DMS53 (cell line): ENCODE measurements at places on chromosomes 11 and 22.

- DNase-seq, result peak; percentile 34
Measured at GRCh38 chr11:107408762-107409211, 48.8 kb downstream of the CWF19L2 start.

DNA sequence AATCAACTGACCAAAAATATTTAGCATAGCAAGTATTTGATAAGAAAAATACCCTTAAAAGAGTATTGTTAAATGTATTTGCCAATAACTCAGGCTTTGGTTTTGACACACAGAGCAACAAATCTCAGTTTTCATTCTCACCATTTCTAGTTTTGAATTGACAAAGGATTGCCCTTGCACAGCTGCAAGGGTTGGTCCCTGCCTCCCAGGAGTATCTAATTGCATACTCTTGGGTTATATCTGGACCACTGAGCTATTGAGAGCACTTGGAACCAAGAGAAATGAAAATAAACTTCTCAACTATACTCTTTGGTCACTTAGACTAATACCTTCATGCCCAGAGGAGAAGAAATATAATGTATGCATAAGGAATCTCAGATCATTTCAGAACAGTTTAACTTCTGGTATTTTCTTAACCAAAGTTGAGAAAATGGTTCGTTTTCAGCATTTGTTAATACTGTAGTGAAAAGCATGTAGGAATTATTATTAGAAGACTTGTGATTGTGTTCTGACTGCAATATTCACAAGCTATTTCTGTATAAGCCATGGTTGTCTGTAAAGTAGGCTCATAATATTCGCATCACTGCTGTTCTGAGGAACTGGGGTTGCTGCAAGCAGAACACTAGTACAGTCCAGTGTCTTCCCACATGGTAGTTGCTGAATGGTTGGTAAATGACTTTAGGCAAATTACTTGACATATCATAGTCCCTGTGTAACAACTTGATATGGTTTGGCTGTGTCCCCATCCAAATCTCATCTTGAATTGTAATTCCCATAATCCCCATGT lies 7.9 kb downstream of the C2CD3 start:
- DNase-seq, result no peak

DNA sequence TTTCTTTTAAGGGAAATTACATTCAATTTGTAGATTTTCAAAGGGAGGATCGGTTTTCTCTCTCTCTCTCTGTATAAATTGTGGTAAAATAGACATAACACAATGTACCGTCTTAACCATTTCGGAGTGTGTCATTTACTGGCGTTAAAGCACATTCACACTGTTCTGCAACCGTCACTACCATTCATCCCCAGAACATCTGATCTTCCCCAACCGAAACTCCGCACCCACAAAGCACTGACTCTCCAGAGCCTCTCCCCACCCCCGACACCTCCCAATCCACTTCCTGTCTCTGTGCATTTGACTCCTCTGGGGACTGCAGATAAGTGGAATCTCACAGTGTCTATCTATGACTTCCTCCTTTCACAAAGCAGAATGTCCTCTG lies 15.9 kb upstream of the GRAMD4 start:
- DNase-seq, result no peak

- DNase-seq, result peak; percentile 89
Measured at GRCh38 chr11:67265633-67266448, 432 bp upstream of the GRK2 start.

GRCh38 chr22:24698266-24698926 lies 76.1 kb downstream of the PIWIL3 start:
- DNase-seq, result no peak

- no peak for DNase-seq
Measured at GRCh38 chr11:34999453-34999852, 83.0 kb downstream of the PDHX start.

- no peak for DNase-seq
Measured at GRCh38 chr11:1784761-1785650, 21.3 kb upstream of the CTSD start.

GRCh38 chr22:17106785-17107546 lies 14.2 kb downstream of the TMEM121B start:
- DNase-seq, result no peak

GRCh38 chr11:61163714-61164605 lies 2.7 kb upstream of the VPS37C start:
- DNase-seq, result no peak

- DNase-seq, result peak; percentile 59
Measured at GRCh38 chr11:14422052-14422813, 63.2 kb upstream of the RRAS2 start.

GRCh38 chr11:46296528-46297448 lies 19.3 kb downstream of the CREB3L1 start:
- DNase-seq, result no peak

- DNase-seq, result no peak
Measured at GRCh38 chr11:19696904-19697303, 15.7 kb upstream of the NAV2 start.

DNA sequence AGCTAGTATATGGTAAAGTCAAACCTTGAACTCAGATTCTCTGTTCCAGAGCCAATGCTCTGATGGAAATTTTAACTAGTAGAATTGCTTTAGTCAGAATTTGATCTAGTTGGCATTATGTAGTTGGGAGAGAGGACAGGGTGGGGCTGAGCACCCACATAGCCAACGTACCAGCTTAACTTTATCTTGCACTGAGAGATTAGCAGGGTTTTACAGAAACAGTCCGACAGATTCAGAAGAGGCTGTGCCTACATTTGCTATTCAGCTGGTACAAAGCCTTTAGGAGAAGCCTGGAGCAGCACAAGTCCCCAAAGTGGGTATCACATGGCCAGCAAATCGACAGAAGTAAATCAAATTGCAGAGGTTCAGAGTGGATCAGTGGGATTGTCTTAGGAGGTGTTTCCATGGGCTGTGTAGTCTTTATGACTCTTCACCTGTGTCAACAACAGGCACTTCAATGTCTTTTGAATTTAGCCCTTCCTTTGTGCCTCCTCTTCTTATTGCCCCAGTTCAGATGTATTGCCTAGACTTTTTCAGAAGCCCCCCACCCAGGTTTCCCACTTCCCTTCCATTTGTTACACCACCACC lies 7.3 kb upstream of the CSRP3 start:
- no peak for DNase-seq

DNA sequence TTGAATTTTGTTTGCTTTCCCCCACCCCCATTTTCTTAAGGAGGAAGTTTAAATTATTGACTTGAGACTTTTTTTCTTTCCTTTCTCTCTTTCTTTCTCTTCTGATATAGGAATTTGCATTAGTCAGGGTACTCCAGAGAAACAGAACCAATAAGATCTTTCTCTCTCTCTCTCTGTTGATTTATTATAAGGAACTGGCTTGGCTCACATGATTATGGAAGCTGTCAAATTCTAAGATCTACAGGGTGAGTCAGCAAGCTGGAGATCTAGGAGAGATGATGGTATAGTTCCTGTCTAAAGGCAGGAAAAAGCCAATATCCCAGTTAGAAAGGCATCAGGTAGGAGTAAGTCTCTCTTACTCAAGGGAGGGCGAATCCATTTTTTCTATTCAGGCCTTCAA lies 64.0 kb downstream of the CCDC81 start:
- DNase-seq, result peak; percentile 55

GRCh38 chr11:12508151-12508751 lies 130.9 kb downstream of the PARVA start:
- no peak for DNase-seq
